ENCODE measurements at places on chromosomes 12 and 14.

- DNase-seq = no peak
Observed at GRCh38 chr12:47020211-47020821, 59.1 kb upstream of the PCED1B start.

GRCh38 chr12:109466305-109466704 lies 10.8 kb downstream of the KCTD10 start:
- DNase-seq = no peak

DNA sequence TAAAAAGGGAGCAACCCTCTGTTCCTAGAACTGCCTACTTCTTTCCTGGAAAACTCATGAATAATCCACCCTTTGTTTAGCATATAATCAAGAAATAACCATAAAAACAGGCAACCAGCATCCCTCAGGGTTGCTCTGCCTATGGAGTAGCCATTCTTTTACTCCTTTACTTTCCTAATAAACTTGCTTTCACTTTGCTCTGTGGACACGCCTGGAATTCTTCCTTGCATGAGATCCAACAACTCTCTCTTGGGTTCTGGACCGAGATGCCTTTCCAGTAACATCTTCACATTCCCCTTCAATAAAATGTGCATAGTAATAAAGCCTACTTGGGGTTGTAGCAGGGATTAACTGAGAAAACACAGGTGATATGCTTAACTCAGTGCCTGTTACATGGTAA lies 286.4 kb upstream of the AMIGO2 start:
- DNase-seq = no peak

DNA sequence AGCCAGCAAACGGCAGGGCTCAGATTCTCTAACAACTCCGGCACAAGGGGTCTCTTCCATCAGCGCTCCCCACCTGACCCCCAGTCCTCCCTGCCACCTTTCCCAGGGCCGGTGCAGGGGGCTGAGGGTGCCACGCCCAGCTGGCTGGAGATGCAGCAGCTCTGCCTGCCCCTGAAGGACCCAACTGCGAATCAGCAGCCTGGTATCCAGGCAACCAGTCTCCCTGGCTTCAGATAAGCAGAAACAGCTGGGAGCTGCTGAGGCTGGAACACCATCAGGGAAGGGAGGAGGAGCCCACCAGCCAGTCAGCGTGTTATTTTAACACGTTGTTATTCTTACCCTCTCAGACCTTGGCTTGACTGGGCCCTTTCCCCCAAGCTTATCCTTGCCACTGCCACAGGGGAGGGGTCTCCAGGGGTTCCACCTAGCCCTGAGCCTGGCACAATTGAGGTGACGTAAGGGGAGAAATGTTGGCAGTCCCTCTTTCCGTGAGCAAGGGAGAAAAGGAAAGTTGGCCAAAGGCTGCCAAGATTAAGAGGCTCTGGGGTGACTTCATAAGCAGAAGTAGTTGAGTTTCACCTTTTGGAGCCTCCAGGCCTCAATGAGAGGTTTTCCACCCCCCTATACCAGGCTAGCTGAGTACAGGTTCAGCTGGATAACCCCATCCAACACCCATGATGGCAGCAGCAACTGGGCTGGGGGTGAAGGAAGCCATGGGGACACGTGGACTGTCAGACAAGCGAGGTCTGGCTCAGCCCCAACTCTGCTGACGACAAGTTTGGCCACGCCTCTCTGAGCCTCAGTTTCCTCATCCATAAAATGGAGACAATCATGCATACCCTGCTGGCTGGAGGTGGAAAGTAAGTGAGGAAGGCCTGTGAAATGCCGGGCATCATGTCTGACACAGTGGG lies 91.1 kb downstream of the IRF2BPL start:
- peak; percentile 79 for DNase-seq

DNA sequence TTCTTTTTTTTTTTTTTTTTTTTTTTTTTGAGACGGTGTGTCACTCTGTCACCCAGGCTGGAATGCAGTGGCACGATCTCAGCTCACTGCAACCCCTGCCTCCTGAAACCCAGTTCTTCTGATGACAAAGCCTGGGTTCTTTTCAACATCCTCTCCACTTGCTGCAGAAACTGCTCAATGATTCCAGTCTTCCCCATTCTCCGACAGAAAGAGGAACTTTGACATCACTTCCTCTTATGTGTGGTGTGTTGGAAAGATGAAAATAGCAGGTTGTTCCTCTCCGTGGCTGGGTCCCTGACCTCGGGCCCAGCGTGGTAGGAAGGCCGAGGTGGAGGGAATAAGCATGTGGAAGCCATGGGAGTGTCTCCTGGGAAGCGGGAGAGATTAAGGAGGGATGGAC lies 198.4 kb downstream of the PHETA1 start:
- DNase-seq = no peak

DNA sequence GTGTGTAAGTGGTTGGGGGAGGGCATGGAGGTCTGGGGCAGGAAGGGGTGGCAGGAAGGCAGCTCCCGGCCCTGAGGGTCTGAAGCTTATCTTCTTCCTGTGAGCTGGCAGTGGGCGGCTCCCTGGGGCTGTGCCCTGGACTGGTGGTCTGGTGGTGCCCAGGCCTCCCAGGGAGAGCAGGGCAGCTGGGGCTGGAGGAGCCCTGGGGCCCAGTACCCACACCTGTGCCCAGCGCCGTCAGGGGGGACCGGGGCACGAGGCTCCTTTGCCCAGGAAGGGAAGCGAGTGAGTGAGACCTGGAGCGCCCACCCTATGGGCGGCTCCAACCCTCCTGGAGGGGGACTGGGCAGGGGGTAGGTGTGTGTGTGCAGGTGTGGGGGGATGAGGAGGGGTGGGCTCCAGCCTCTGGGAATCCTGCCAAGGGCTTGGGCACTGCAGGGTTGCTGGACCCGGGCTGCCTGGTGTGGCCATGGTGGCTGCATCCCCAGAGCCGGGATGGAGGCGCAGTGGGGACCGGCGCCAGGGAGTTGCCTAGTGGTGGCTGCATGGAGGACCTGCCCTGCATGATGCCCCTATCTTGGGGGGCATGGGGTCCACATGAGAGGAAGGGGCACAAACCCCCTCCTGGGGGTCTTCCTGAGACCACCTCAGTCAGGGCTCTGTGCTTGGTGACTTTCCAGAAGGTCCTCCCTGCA lies 353.6 kb downstream of the TMEM121 start:
- DNase-seq = peak; percentile 35

DNA sequence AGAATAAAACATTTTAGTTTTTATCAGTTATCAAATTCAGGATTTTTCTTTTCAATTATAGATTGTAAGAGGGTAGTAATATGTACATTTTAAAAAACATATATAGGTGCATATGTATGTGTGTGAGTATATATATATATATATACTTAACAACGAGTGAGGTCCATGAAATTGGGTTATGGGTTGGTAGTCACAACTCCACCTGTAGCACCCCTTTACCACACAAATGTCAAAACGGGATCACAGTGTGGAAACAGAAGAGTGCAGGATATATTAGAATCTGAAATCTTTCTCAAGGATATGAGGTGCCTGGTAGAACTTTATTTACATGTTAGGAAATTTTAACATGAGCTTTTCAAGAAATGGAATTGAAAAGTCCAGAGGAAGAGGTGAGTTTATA lies 31.3 kb downstream of the MIA2 start:
- DNase-seq = no peak

GRCh38 chr14:97028382-97028781 lies 231.2 kb downstream of the VRK1 start:
- no peak for DNase-seq

- DNase-seq = no peak
Observed at GRCh38 chr12:14416658-14417057, 51.2 kb downstream of the ATF7IP start.

DNA sequence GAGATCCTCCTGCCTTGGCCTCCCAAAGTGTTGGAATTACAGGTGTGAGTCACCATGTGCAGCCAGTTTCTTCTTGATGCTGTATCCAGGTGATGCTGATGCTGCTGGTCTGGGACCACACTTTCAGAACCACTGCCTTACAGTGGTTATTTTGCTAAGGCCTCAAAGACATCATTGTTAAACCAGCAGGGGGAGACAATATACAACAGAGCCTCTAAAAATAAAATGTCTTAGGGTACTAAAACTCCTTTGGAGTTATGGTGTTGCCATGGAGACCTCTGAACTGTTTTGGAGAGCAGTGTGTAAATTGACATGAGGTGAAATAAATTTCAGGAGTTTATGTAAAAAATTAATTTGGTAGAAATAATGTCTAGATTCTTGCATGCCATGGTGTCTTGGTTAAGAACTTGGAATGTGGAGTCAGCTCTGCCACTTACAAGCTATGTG lies 1.1 kb upstream of the ARG2 start:
- no peak for DNase-seq

GRCh38 chr12:117377758-117378157 lies 16.3 kb upstream of the NOS1 start:
- DNase-seq = no peak

All from Right ventricle myocardium superior (tissue), 1 donor.